ENCODE measurements at places on chromosomes 2 and 18.
A peak's percentile ranks its signal among the peaks of the same experiment; 100 is the strongest.

DNA sequence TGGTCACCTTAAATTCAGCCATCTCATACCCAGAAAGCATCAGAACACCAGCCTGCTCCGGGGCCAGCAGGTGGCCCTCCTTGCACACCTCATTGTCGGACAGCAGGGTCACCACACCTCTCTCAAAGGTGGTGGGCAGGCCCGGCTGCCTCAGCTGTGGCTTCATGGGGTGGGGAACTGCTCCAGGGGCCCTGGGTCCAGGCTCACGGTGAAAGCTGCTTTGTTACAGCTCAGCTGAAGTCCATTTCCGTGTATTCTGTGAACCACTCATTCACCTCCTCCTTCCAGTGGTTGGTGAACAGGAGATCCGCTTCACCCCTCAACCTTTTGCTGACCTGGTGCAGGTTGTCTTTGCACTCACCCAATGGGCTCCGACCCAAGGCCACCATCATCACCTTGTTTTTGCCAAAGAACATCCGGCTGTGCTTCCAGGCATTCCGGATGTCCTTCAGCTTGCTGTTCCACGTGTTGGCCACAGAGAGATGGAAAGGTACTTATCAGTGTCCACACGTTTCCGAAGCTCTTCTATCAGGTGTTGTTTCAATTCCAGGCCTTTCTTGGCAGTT lies 78.6 kb upstream of the LDLRAD4 start:
- no peak for DNase-seq

DNA sequence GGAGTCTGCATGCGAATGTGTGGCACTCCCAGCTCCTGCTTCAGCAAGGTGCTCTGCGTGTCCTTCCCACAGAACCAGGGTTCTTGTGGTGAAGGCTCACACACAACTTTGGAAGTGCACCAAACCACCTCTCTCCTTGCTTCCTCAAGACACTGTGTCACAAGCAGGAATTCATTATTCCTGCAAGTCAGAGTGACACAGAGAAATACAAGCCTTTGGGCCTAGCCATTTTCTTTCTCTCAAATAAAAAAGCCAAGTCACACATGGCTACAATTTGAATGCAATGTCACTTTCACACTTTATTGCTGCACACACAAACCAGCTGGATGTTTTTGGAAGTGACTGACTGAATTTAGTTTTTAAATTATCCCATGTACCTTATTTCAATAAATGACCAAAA lies 30.1 kb upstream of the THOC1 start:
- DNase-seq: no peak

- DNase-seq: no peak
These were observed 62.7 kb upstream of the GATA6 start for GRCh38 chr18:22106536-22107292.

DNA sequence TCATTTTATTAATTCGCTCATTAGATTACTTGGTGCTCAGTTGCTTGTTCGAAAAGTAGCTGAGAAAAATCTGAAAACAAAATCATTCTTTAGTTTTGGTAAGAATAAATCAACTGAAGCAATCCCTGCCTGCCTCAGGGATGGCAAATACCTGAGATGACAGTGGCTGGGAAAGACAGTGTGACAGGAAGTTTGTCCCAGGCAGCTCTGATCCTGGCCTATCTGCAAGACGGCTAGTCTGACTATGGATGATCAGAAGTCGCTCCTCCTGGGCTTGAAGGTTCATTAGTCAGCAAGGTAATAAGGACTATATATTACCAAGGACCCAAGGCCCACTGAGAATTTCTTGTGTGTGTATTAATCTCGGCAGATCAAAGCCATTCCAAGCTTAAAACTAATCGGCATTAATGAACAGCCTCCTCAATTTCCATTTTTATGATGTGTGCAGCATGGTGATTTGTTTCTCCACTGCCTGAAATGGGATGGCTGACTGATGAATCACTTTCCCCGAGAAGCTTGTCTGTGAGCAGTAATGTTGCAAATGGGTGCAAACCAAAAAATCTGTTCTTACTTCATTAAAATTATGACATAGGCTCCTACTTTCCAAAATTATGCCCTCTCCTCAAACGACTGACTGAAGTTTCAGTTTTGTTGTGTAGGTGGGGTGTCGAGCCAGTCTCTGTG lies 199.9 kb downstream of the ACTR3 start:
- DNase-seq: no peak

DNA sequence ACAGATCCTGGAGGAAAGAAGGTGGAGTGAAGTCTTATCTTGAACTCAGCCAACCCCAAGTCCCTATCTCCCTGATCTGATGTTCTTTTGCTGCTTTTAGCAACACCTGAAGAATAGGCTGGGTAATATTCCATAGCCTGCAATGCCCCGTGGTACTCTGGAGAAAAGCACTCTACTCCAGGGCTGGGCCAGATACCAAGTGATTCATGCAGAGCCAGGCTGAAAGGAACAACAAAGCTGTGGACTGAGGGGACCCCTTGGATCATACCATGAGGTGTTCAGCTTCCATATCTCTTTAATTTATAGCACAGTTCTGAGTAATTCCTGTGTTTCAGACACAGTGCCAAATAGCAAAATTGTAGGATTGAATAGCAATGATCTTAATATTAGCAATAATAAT lies 130.6 kb downstream of the NXPH2 start:
- no peak for DNase-seq

GRCh38 chr2:190979906-190980629 lies 33.9 kb downstream of the STAT1 start:
- DNase-seq: no peak

- DNase-seq: no peak
These were observed 350.8 kb upstream of the NT5C1B start for GRCh38 chr2:18940184-18940583.

DNA sequence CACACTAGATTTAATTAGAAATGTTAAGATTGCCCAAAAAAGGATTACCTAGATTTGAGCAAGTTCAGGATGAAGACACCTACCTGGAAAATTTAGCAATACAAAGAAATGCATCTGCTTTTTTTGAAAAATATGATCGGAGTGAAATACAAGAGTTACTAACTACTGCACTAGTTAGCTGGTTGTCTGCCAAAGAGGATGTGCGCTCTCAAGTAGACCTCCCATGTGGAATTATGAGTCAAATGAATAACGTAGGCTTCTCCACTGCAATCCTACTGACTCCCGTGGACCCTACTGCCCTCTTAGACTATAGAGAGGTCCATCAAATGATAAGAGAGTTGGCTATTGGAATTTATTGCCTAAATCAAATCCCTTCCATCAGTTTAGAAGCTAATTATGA lies 2.0 kb downstream of the ANKAR start:
- no peak for DNase-seq

- DNase-seq: peak; percentile 39
These were observed 2.7 kb downstream of the KLHL14 start for GRCh38 chr18:32770054-32770665.

DNA sequence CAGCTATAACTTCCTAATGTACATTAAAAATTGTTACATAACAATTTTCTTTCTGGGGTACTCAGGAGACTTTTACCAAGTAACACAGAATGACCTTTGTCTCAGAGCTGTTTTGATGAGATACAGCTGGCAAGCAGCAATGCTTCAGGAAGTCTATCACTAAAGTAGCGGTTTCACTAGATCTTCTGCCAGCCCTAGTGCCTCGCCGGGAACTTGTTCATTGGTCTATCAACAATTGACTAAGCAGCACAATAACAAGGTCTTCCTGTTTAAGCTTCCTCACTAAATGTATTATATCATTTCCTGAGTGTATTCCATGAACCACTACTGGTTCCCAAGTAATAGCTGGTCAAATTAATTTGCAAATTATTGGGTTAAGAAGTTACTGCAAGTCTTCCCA lies 69.2 kb downstream of the TRIP12 start:
- no peak for DNase-seq

DNA sequence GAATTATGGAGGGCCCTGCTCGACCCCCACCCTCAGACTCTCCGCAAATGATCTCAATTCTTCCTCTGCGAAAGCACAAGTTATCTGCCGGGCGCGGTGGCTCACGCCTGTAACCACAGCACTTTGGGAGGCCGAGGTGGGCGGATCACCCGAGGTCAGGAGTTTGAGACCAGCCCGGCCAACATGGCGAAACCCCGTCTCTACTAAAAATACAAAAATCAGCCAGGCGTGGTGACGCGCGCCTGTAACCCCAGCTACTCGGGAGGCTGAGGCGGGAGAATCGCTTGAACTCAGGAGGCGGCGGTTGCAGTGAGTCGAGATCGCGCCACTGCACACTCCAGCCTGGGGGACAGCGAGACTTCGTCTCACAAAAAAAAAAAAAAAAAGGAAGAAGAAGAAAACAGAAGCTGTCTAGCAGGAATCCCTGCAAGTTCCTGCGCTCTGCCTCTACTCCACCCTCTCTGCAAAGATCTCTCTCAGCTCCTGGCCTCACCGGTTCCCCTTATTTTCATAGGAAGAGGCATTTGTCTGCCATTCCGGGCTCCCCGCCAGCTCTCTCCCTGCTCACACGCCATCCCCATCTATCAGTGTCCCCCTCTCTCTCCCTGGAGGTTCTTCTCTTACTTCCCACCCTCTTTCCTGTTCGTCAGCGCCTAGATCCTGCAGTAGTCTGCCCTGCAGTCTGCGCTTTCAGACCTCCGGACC lies 13.5 kb upstream of the COLEC12 start:
- no peak for DNase-seq

DNA sequence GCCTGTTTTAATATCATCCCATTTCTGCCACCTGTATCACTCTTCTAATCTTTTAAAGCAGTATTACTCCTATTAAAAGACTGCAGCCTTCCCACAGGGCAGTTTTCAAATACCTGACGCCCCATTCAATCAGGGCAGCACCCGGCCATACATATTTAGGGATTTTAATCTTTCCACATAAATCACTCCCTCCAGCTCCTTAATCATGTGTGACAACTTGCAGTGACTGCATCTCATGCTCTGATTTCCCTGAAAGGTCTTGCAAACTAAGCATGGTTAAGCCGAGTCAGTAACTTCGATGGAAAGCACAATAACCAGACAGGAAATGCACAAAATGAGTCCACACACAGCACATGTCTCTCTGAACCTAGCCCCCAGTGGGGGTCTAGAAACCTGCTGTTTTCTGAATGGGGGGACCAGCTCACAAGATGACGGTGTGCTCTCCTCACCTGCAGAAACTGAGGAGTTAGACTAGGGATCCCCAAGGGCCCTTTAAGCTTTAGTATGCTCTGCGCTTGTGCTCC lies 116.9 kb upstream of the CREB1 start:
- no peak for DNase-seq

GRCh38 chr2:226795281-226796011 lies 4.2 kb downstream of the IRS1 start:
- no peak for DNase-seq

DNA sequence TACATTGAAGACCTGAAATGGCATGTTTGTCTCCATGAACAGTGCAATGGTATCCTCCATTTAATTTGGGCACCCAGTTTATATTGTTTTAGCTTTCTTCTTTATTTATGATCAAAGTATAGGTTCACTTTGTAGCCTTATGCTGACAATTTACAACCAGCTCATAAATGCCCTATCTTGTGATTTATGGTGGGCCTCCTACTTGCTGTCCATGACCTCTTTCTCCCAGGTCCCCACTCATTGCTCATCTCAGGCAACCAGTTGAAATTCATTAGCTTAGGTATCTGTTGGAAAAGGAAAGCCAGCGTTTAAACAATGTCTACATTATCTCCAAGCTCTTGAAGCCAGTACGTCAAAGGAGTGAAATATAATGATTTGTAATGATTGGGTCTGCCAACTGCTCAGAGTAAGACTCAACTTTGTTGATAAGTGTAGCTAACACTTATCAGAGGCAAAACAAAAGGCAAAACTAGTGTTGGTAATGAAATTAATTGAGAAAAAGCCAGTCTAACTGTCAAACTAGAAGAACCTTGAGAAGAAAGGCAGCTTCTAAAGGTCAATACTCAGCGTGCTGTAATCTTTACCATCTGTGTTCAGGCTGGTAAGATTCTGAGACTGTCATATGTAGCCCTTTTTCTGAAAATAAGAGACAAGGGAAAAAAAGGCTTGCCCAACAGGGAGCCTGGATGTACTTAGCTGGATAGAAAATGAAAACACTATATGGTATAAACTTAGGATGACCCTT lies 695.9 kb downstream of the EPHA4 start:
- DNase-seq: no peak

DNA sequence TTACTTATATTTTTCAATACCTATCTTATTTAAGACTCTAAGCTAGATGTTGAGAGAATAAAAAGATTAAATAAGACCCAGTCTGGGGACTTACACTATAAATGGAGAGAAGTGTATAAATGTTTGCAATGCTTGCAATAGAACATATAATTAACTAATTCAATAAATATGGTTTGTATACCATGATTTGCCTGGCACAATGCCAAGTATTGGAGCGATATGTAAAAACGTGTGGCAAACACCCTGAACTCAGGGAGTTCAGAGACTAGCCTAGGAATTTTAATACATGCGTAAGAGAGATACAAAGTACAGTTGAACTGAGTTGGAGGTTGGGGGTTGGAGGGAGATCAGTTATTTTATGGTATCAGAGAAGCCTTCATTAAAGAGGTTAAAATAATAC lies 251.8 kb upstream of the DDX18 start:
- no peak for DNase-seq

GRCh38 chr2:212548455-212548819 lies 9.8 kb upstream of the ERBB4 start:
- no peak for DNase-seq

DNA sequence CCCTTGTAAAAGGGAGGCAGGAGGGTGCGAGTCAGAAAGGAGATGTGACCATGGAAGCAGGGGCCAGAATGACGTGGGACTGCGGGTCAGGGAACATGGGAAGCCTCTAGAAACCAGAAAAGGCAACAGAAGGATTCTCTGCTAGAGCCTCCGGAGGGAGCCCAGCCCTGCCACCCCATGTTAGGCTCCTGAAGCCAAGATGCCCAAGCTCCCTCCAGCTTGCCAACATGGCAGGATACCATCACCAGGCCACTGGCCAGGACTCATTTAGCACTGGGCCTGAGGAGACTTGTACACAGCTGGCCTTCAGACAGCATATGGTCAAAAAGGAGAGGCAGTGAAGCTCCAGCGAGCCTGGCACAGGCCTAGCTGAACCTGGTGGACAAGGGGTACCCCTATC lies 5.6 kb downstream of the TMEM247 start:
- no peak for DNase-seq

DNA sequence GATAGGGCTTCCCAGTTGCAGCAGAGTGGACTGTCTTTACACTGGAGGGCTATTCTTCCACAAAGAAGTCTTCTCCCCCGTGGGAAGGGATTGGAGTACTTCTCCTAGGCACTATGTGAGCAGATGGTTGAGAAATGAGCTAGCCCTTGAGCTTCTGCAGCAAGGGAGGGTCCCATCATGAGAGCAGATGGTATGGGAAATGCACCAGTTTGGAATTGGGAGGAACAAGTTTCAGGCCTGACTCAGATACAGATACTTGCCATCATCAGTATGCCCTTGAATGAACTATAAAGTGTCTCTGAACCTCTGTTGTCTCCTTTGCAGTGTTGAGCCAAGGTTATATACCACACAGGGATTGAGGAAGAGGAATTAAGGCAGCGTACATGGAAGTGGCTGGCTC lies 757.4 kb downstream of the RNF144A start:
- DNase-seq: no peak

DNA sequence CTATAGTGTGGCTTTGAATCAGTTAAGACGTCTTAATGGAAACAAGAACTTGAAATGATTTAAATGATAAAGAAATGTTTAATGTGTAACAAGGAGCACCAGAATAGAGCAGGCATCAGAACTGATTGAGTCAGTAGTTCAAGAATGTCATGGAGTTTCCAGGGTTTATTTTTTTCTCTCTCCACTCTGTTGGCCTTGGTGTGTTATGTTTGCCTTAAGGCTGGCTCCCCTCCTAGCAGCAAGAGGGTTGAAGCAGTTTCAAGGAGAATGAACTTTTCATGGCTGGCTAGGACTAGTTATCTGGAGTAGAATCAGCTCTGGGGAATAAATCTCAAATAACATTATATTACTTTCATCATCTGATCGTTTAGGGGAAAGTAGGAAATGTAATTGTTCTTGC lies 13.4 kb upstream of the GLS start:
- DNase-seq: no peak
